ENCODE measurements at places on chromosomes 13 and 19.

DNA sequence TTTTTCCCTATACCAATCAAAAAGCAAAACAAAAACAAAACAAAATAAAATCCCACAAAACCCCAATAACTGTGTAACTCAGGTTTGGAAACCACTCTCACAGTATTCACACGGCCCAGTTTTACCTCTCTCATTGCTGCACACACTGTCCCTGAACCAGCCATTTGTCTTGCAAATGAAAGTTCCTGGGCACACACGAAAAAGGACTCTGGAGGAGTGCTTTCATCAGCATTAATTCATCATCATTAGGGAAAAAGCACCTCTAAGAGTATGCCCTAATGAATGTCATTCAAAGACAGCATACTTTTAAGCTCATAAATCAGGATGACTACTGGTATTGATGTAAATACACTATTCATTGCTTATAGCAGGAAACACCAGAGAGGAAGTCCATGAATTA lies 306.3 kb downstream of the DNAJC15 start:
- no peak for DNase-seq

- no peak for DNase-seq
These were observed 125.4 kb upstream of the ZNF507 start for GRCh38 chr19:32219881-32220472.

DNA sequence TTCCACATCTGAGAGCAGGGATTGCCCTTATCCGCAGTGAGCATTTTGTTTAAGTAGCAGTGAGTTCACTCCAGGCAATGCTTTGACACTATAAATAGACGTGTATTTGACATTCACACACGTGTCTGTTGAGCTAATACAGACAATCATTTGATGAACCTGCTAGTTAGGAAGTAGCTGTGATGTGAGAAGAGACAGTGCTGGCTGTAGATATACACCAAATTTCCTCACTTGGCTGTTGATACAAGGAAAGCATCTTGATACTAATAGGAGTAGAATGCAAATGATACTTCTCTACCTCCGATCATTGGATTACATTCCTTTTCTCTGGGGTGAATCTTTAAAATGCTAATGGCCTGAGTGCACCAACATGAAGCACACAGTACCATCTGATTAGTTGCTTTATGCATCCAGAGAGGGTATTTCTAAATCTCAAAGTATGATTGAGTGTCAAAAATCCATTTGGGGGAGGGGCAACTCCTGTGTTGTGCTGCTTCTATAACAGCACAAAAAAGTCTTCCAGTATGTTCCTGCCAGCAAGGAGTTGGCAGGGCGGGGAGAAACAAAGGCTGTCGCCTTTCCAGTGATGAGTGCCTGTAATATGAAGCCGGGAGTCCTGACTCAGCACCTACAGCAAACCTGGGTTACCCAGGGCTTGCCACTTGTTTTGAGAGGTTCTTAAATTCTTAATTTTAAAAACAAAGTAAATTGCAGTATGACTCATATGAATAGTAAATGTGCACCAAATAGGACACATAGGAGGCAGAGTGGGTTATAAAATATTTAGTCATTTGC lies 7.0 kb downstream of the CUL4A start:
- no peak for DNase-seq

GRCh38 chr19:3154957-3155736 lies 19.3 kb downstream of the GNA15 start:
- DNase-seq, result peak; percentile 96

DNA sequence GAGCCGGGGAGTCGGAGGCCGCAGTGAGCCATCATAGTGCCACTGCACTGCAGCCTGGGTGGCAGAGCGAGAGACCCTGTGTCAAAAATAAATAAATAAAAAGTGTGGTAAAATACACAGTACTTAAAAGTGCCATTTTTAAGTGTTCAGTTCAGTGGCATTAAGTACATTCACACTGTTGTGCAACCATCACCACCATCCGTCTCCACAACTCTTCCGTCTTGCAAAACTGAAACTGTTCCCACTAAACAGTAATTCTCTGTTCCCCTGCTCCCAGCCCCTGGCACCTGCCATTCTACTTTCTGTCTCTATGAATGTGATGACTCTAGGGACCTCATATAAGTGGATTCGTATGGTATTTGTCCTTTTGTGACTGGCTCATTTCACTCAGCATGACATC lies 13.3 kb downstream of the SLC25A42 start:
- DNase-seq, result no peak

- DNase-seq, result peak; percentile 31
These were observed 110.2 kb downstream of the STK24 start for GRCh38 chr13:98466634-98467236.

GRCh38 chr19:16369664-16370576 lies 45.3 kb downstream of the KLF2 start:
- DNase-seq, result peak; percentile 56

GRCh38 chr13:34070006-34070405 lies 252.1 kb downstream of the RFC3 start:
- DNase-seq, result no peak

DNA sequence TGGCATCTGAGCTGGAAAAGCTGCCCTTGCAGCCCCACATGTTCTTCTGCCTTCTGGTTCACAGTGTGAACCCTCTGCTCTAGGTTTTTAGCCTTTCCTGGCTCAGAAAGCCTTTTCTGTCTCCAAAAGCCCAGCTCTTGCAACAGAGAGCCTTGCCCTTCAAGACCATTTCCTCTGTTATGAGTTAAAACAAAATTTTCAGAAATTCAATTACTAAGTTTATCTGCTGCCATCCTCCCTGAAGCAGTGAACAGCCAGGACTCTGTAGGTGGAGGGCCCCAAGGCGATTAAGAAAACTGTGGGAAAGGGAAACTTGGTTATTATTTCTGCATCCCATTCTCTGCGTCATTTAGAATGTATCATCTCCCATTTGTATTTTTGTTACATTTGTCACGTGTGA lies 18.8 kb downstream of the FAM124A start:
- DNase-seq, result no peak

- no peak for DNase-seq
These were observed 4.3 kb upstream of the HDGFL2 start for GRCh38 chr19:4467835-4468234.

GRCh38 chr13:101025925-101026324 lies 351.3 kb upstream of the TMTC4 start:
- DNase-seq, result no peak

- no peak for DNase-seq
These were observed 175.1 kb downstream of the ZNF536 start for GRCh38 chr19:30547246-30547645.

DNA sequence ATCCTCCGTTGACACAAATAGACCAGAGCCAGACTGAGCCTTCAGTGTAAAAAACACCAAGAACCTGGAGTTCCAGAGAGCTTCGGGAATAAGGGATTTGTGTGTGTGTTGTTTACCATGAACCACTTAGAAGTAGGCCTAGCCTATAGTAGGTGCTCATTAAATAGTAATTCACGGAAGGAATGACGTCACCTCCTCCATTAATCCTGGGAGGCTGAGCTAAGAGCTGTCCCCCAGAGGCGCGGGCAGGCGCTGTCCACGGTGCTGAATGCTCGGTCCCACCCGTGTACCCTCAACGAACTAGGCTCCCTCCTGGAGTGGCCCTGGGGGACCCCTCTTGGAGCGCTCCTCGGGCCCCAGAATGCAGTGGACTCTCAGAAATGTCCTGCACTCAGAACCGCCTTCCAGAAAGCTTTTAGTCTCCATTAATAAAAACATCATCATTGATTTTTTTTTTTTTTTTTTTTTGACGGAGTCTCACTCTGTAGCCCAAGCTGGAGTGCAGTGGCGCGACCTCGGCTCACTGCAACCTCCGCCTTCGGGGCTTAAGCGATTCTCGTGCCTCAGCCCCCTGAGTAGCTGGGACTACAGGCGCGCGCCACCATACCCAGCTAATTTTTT lies 6.5 kb downstream of the UNC13A start:
- DNase-seq, result no peak

DNA sequence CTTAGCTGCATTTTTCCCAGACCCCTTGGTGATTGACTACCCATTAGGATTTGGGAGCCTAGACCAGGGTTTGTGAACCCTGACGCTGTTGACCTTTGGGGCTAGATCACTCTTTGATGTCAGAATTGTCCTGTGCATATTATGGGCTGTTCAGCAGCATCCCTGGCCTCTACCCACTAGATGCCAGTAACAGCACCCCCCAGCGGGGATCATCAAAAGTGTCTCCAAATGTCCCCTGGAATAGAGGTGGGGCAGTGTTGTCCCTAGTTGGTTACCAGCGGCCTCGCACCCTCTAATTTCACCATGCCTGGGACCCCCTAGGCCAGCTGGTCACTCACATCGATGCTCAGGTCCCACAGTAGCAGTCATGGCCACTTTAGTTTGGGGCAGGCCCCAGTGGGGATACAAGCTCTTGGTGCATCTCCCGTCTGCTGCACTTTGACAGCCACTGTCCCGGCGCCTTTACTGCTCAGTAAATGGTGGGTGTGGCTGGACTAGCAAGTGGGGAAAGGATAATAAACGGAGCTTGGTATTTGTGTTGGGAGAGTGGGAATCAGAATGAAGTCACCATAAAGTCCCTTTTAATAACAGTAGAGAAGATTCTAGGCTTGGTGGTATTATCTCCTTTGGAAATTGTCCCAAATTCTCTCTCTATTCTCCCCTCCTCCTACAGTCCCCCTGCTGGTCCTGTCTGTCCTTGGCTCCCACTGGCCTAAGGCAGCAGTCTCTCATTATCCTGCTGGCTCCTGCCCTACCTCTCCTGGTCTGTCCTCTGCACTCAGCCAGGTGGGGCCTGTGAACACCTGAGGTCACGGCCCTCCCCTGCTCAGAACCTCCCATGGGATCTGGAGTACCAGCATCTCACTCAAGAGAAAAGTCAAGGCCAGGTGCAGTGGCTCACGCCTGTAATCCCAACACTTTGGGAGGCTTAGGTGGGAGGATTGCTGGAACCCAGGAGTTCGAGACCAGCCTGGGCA lies 80.6 kb downstream of the SIPA1L3 start:
- no peak for DNase-seq

GRCh38 chr13:47288546-47288945 lies 391.7 kb upstream of the HTR2A start:
- DNase-seq, result no peak

DNA sequence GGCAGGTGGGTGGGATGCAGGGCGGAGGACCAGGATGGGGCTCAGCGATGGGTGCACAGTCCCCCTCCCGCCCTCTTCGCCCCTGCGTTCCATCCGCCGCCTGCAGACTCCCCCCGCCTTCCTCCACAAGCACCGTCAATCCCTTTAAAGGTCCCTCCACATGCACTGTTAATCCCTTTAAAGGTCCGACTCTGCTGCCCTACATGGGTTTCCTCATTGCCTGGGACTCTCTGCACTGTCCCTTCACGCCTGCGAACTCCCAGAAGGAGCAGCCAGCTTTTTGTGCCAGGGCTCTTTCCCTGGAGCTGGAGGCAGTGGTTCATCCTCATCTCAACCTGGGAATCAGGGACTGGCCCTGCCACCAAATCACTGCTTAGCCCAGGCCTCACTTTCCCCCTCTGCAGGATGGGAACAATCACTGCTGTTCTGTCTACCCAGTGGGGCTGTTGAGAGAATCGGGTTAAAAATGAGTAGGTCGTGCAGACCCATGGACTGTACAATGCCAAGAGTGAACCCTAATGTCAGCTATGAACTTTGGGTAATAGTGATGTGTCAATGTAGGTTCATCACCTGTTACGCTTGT lies 20.4 kb downstream of the ZNF574 start:
- DNase-seq, result no peak

GRCh38 chr19:18322318-18322758 lies 538 bp downstream of the LSM4 start:
- DNase-seq, result no peak

GRCh38 chr13:102935896-102936321 lies 90.1 kb downstream of the ERCC5 start:
- DNase-seq, result no peak

GRCh38 chr13:113852536-113853517 lies 11.0 kb downstream of the GAS6 start:
- no peak for DNase-seq

DNA sequence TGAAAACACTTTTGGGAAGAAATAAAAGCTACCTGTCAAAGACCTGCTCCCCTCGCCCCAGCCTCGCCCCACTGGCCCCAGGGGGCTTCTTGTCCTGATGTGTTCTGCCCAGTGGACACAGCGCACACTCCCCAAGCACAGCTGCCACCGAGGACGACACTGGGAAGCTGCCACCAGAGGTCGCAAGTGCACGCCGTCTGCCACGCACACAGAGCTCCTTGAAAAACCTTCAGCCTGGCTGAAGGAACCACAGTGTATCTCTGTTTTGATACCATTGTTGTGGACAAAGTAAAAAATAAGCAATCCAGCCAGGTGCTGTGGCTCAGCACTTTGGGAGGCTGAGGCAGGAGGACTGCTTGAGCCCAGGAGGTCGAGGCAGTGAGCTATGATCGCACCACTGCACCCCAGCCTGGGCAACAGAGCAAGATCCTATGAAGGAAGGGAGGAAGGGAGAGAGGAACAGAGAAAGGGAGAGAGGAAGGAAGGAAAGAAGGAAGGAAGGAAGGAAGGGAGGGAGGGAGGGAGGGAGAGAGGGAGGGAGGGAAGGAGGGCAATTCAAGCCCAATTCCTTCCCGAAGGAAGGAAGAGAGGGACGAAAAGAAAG lies 57.3 kb downstream of the CEBPG start:
- peak; percentile 63 for DNase-seq

GRCh38 chr19:41376241-41376997 lies at the start of gene TMEM91:
Gene TMEM91, plus strand, starts transcription at chr19:41376533. Its CDS starts 1,777 bp downstream, at chr19:41378310.
- DNase-seq, result no peak

- DNase-seq, result no peak
These were observed 29.5 kb upstream of the CEBPG start for GRCh38 chr19:33343859-33344572.

DNA sequence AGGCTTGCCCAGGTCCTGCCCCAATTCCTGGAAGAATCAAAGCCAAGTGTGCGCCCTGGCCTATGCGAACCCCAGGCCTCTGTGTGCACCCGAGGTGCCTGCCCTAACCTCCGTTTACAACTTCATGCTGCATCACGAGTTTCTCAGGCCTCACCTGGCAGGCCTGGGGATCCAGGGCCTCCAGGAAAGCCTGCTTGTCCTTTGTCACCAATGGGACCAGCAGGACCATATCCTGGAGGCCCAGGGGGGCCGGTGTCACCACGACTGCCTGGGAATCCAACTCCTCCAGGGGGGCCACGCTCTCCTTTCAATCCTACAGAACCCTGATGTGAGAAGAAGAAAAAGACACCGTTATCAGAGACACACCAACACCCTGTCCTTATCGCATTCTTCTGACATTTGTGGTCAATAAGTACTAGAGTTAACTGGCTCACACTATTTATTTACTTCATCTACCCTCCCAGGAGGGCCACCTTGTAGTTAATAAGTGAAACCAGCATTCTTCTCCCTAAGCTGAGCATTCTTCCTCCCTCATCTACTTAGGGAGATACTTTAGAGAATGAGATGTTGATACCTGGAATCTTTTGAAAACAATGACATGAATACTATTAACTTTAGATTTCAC lies 120.6 kb downstream of the COL4A1 start:
- no peak for DNase-seq

GRCh38 chr13:43574605-43575004 lies 212.2 kb downstream of the ENOX1 start:
- no peak for DNase-seq

- DNase-seq, result no peak
These were observed 1.1 kb downstream of the TM6SF2 start for GRCh38 chr19:19271828-19272599.
